ENCODE measurements at places on chromosomes 16 and 17.

DNA sequence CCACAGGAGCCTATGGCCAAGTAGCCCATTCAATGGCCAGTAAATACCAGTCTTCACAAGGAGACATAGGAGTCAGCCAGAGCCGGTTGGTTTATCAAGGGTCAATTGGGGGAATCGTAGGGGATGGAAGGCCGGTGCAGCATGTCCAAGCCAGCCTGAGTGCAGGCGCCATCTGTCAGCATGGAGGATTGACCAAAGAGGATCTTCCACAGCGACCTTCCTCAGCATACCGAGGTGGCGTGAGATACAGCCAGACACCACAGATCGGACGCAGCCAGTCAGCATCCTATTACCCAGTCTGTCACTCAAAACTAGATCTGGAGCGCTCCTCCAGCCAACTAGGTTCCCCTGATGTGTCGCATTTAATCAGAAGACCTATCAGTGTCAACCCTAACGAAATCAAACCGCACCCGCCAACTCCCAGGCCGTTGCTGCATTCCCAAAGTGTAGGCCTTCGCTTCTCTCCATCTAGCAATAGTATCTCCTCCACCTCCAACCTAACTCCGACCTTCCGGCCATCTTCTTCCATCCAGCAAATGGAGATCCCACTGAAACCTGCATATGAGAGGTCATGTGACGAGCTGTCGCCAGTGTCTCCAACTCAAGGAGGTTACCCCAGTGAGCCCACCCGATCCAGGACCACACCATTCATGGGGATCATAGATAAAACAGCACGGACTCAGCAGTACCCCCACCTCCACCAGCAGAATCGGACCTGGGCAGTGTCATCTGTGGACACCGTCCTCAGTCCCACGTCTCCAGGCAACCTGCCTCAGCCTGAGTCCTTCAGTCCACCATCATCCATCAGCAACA, 25.0 kb downstream of the CYB561 start:
- no peak for DNase-seq

DNA sequence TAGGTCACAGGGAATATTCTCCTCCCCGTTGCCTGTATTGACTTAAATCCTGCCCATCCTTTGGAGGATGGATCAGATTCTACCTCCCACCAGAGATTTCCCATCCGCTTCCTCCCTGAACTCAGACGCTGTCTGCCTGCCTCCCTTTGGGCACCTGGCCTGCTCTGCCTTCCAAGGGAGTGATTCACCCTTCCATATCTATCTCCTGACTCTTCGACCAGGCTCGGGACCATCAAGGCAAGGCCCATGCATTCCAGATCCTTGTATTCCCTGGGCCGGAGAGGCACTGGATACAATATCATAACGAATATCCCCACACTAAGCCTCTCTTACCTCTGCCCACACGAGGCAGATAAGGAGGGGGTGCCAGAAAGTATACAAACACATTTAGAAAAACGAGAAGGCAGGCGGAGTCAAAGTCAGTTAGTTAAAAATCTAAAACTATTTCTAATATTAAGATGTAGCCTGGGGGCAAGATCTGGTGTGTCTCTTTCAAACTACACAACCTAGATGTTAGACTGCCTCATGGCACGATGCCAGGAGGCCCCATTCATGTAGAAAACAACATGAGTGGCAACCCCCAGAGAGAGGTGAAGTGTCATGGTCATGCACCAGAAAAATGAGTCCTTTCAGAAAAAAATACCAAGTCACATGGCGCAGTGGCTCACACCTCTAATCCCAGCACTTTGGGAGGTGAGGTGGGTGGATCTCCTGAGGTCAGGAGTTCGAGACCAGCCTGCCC, 9.2 kb downstream of the PMP22 start:
- no peak for DNase-seq

GRCh38 chr16:71399801-71400563, 41.5 kb downstream of the CALB2 start:
- DNase-seq, result no peak

GRCh38 chr16:88466175-88466862, 13.2 kb downstream of the ZFPM1 start:
- no peak for DNase-seq
